Stimulated activated CD4-positive, alpha-beta T cell treated with anti-CD3 and anti-CD28 coated beads, Interleukin-15, amount 100 ng/mL, for 1 hour (primary cell): ENCODE measurements at places on chromosomes 5 and 9.
A peak's percentile ranks its signal among the peaks of the same experiment; 100 is the strongest.

DNA sequence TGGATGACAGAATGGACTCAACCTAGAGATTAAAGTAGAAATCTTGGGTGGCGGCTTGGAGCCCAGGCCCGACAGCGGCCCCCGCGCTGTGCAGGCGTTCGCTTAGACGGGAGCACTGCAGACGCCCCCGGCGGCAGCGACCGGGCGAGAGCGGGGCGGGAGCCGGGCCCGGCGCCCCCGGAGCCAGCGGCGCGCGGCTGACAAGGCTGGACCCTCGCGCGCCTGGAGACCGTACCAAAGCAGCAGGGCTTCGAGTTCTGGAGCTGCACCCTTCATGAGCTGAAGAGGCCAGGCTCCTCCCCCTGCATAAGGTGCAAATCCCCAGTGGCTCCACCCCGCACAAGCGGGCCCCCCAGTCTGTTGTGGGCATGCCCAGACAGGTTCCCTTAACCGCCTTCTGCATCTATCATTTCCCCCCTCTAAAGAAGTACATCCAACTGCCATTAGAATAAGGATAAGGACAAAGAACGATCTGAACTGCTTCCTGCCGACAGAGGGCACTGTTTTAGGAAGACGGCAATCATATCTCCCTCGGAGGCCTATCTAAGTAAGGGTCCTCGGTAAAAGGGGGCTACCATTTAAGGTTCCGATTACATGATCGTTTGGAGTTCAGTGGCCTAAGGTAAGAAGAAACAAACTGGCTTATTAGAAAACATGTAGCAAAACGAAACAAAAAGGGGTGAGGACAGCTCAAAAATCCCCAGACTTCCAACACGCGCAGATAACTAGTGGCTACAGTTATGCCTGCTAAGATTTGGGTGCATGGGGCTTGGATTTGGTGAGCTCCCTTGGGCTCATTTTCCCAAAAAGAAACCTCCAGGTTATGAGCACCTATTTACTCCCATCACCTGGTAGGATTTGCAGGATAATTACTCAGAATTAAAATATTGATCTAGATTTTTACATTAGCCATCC lies 66.3 kb downstream of the RGMB start:
- DNase-seq = no peak

DNA sequence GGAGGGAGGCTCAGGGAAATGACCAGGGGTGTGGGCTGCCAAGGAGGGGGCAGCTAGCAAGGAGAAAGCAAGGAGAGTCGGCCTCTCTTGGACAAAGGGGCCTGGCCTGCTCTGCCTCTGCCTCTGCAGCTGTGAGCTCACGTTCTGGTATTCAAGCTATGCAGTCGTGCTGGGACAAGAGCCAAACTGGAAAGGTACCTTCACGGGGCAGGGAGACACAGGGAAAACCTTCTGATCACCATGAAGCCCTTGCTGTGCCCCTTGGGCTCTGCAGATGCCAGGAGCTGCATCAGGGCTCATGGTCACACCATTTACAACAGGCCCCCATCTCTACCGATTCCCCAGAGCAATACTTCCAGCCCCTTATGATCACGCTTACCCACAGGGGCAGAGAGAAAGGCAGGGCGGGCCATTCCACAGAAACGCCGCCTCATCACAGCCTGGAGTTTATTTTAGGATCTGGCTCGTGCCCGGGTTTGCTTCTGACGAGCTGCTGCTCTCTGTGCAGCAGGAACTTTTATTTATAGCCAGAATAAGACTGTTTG lies 63.2 kb downstream of the PRRT1B start:
- DNase-seq = no peak

GRCh38 chr9:98807070-98807813 lies at the start of gene GALNT12:
Gene GALNT12, plus strand, starts transcription at chr9:98807670. Its CDS starts 29 bp downstream, at chr9:98807699.
- DNase-seq = peak; percentile 31

GRCh38 chr9:137295238-137295811 lies 6.7 kb downstream of the NRARP start:
- DNase-seq = no peak

DNA sequence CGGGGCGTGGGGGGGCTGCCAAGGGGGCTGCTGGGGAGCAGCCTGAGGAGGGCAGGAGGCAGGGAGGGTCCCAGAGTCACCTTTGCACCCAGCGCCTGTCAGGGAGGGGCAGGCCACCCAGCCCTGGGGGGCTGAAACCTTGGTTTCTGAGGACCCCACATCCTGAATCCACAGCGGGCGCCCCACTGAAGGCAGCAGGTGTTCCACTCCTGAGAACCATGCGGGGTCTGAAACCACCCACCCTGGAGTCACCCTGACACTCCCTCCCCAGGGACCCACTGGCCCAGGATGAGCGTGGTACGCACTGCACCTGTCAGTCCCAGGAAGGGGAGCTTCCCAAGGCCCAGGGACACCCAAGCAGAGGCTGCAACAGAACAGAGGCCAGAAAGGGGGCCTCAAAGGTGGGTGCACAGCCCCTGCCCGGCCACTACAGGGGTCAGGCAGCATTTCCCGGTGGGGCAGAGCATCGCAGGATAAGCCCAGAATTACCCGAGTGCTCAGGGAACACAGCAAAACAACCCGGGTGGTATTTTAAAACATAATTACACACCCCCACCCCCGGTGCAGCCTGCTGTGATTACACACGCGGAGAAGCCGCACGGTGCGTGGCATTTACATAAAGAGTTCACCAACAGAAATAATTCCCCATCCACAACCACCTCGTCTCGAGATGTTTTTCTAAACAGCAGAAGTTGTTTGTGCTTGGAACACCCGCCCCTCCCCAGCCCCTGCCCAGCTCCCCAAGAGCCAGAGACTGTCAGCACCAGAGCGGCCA lies 57.3 kb upstream of the UBAC1 start:
- DNase-seq = no peak

DNA sequence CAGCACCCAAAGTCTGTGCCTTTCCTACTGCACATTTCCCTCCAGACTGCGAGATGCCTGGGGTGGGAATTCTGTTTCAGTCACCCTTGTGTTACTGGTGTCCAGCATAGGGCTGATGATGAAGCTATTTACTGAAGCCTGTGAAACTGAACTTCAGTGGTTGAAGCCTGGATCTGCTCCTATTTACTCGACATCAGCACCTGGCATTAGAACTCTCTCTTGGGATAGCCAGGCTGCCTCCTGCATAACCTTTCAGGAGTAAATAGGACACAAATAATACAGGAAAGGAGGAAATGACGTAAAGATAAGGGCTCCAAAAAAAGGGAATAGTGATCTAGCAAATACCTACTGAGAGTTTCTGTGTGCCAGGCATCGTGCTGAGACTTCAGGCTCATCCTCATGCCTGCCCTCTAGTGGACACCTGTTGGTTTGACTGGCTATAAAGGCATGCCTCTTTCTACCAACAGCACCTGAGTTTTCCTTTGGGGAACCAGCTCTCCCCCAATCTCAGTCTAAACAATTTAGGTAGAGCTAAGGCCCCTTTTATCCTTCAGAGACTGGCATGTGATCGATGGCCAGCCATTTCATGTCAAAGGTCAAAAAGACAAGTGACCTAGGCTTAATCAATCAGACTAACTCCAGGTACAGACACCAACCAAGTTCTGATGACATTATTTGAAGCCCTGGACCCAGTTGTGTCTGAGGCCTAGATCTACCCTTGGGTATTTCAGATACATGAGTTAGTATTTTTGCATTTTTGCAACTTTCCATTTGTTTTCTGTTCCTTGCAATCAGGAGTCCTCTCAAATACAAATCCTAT lies 192.1 kb upstream of the TRIM32 start:
- no peak for DNase-seq

GRCh38 chr9:83937861-83938455 lies 16.7 kb upstream of the KIF27 start:
- no peak for DNase-seq

DNA sequence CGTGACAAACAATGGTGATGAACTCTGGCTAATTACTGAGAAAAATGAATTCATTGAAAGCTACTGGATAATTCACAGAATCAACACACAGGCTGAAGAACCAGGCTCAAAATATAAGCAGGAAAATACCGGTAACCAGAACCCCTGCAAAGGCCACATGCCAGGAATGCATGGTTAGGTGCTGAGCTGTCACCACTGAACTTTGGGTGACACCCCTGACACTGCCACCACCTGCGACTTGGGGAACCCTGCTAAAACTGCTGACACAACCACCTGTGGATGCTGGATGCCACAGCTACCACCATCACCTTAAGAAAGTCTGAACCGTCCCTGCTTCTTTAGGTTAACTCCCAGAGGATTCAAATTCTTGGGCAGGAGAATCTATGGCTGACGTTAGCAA lies 72.0 kb upstream of the NR4A3 start:
- DNase-seq = no peak

DNA sequence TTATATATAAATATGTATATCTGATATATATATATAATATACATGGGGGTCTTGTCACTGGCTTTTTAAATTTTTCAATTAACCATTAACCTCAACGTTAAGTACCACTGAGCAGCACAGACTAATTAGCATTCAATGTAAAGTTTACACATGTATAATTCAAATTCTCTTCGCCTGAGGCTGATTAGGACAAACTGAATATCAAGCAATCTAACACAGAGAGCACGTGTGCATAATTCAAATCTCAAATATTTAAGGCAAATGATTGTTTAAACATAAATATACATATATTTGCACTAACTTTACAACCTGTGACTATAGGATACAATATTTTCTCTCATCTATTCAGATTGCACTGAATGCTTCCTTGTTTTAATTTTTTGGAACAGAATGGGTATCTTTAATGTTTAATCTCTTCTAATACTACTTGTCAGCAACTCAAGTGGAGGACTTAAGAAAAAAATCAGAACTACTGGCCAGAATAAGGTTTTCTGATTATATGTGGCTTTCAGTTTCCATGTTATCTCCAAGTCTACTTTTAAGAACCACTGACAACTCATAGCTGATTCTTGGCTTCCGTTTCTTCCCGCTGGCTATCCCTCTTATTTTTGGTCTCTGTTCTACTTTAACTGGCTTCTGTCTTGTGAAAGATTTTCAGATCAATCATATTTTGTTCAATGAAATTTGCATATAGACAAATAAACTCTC lies 204.8 kb downstream of the MLLT3 start:
- DNase-seq = no peak

GRCh38 chr9:123795336-123795735 lies 134.6 kb downstream of the DENND1A start:
- no peak for DNase-seq

GRCh38 chr5:50501491-50502228 lies 60.6 kb upstream of the EMB start:
- DNase-seq = no peak

- no peak for DNase-seq
Measured at GRCh38 chr5:181151146-181151545, 3.8 kb downstream of the OR2V2 start.

- DNase-seq = no peak
Measured at GRCh38 chr5:6398570-6399230, 20.4 kb upstream of the MED10 start.

DNA sequence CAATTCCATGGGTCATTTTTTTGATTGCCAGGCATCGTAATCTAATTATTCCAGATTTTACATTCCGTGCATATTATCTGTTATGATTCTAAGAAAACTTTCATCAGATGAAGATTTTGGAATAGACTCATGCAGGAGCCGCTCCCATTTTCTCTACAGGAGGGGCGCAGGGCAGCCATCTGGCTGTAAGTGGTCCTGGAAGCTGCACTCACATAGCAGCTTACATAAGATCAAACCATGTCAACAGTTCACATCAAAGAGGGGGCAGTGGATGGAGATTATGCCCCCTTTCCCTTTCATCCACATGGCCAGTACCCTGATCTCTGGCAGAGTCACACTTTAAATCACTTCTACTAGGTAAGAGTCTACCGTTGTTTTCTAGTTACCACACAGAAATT lies 73.3 kb upstream of the PCA3 start:
- DNase-seq = no peak

DNA sequence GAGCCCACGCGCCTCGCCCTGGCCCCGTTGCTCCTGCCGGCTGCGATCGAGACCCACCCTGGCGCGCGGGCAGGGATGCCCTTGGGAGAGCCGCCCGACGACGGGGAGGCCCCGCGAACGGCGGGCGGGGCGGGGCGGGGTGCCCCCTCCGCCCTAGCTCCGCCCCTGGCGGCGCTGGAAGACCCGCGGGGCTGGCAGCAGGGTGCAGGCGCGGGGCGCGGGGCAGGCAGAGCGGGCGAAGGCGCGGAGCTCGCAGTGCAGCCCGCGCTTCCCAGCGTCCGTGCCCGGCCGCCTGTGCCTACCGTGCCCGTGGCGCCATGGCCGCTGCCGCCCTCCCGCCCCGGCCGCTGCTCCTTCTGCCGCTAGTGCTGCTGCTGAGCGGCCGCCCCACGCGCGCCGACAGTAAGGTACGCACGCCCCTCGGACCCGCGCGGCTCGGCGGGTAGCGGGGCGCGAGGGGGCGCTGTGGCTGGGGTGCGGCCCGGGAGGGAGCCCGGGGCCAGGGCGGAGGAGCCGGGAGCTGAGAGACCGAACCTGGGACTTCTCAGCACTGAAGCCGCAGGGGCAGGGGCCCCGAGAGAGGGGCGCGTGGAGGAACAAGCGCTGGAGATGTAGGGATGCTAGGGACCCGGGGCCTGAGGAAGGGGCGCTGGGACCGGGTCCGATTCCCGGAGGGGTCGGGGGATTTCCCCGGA lies at the start of gene OLFML2A:
OLFML2A (plus strand) TSS at position 180 of the 695 bp plus-strand sequence; CDS start at position 318, 138 bp downstream.
- no peak for DNase-seq

GRCh38 chr5:143567583-143568504 lies 164.4 kb upstream of the NR3C1 start:
- no peak for DNase-seq

- DNase-seq = no peak
Measured at GRCh38 chr5:74064911-74065310, 438.9 kb downstream of the ARHGEF28 start.

- DNase-seq = peak; percentile 18
Measured at GRCh38 chr5:172688349-172689217, 47.5 kb downstream of the NEURL1B start.

GRCh38 chr5:4781299-4781698 lies 358.8 kb upstream of the ADAMTS16 start:
- DNase-seq = no peak

DNA sequence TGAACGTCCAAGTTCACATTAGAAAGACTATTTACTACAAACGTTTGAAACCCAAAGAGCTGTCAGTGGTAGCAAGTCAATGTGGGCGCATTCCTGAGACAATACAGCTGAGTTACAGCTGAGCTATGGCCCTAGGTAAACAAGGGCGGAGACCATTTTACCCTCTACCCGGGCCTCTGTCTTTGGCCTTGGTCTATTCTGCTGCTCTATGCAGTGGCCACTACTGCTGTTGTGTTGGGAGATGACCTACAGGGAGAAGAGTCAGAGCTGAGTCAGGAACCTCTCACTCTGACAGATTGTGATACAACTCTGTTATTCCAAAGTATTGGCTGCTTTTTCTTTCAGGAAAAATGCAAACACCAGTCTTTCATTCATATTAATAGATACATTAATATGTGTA lies 700.6 kb downstream of the SEMA5A start:
- no peak for DNase-seq

- no peak for DNase-seq
Measured at GRCh38 chr9:137494550-137495351, 35.6 kb upstream of the NSMF start.

GRCh38 chr5:63811286-63811685 lies 151.0 kb downstream of the HTR1A start:
- no peak for DNase-seq

GRCh38 chr5:55176176-55176818 lies 3.3 kb upstream of the CDC20B start:
- no peak for DNase-seq

GRCh38 chr9:12554636-12555035 lies 138.5 kb upstream of the TYRP1 start:
- DNase-seq = no peak

GRCh38 chr5:58582019-58582802 lies 664 bp upstream of the RAB3C start:
- DNase-seq = no peak
